Gastroesophageal sphincter (tissue), 4 donors: ENCODE measurements at places on chromosomes 12 and 14.
A peak's percentile ranks its signal among the peaks of the same experiment; 100 is the strongest.

- no peak for ATAC-seq
- H3K4me3 ChIP-seq = no peak overlapping the region
- H3K4me1 ChIP-seq = no peaks in the 10 kb centered on the region
- H3K36me3 ChIP-seq = no peaks in the 10 kb centered on the region
Measured at GRCh38 chr14:98198385-98198784, 1073.6 kb downstream of the BCL11B start.

GRCh38 chr12:71426300-71427047 is 13.1 kb upstream of the LGR5 start:
- no peaks in the 10 kb centered on the region for H3K36me3 ChIP-seq
- no peak overlapping the region for H3K27ac ChIP-seq
- ATAC-seq = no peak
- H3K27me3 ChIP-seq = peaks cover 5% of the 10 kb centered on the region
- no peak overlapping the region for H3K4me3 ChIP-seq

DNA sequence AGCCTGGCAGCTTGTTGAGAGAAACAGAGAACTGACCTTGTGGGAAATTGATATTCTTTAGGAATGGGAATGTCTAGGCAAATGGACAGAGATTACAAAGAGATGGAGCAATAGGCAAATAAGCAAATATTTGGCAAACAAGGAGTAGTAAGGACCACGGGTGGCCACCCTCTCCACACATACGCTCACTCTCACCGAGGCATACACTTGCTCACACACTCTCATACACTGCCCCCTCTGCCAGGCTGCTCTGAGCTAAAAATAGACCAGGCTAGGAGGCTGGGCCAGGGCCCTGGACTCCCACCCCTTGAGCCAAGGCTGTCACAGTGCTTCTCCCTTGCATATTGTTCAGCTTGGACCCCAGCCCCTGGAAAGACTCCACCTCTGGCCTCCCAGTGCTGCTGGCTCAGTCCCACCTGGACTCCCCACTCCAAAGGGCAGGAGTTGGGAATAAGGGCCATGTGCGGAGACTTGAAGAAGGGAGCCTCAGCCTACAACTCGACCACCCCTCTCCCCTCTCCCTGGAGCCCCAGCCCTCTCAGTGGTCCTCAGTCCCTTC is 1.1 kb downstream of the PPP1R1A start:
- peaks cover 10% of the 10 kb centered on the region for H3K27me3 ChIP-seq
- H3K36me3 ChIP-seq = peaks cover 11% of the 10 kb centered on the region
- H3K4me1 ChIP-seq = peaks cover 61% of the 10 kb centered on the region
- H3K27ac ChIP-seq = peak overlapping the region; percentile 74
- ATAC-seq = peak; percentile 68

GRCh38 chr14:99466758-99467157 is 13.9 kb downstream of the SETD3 start:
- peaks cover 40% of the 10 kb centered on the region for H3K36me3 ChIP-seq
- no peak for ATAC-seq
- H3K27me3 ChIP-seq = no peaks in the 10 kb centered on the region
- H3K4me3 ChIP-seq = no peak overlapping the region
- peaks cover 5% of the 10 kb centered on the region for H3K4me1 ChIP-seq
- H3K27ac ChIP-seq = no peak overlapping the region

- H3K36me3 ChIP-seq = no peaks in the 10 kb centered on the region
- no peaks in the 10 kb centered on the region for H3K4me1 ChIP-seq
Measured at GRCh38 chr14:100333311-100333710, 10.2 kb downstream of the SLC25A47 start.

DNA sequence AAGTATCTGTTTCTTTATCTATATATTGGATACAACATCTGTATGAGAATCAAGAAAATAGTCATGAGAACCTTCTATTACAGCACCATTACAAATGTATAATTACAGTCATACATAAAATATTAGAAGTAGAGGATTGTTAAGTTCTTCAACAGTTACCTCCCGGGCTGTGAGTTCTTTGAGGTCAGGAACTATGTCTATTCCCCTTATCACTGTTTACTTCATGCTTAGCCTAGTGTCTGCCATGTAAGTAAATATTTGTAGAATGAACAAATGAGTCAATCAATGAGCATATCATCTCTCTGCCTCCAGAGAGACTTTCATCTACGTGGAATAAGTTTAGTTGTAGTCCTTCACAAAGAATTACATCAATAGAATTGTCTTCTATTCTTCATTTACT is 47.2 kb downstream of the PUS7L start:
- ATAC-seq = no peak
- H3K4me3 ChIP-seq = no peak overlapping the region
- H3K27me3 ChIP-seq = no peaks in the 10 kb centered on the region
- H3K4me1 ChIP-seq = no peaks in the 10 kb centered on the region

DNA sequence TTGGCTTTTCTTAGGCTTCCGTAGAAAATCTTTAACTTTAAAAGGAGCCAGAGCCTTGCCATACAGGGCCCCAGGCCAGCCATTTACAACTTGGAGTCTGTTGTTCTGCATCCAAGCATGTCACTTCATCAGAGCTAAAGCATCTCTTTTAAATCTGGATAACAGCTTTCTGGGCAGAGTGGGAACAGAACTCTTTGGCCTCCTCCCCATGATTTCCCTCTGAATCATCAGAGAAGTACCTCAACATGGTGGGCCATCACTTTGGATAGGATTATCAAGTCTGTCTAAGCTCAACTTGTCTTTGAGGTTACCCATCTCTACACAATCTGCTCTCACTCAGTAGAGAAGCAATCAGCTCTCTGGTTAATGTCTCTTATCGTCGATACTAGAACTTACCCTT is 170.9 kb downstream of the SLC6A15 start:
- no peak overlapping the region for H3K27ac ChIP-seq
- H3K36me3 ChIP-seq = no peaks in the 10 kb centered on the region
- no peaks in the 10 kb centered on the region for H3K27me3 ChIP-seq
- no peaks in the 10 kb centered on the region for H3K4me1 ChIP-seq
- ATAC-seq = no peak

GRCh38 chr12:122795807-122796206 is 21.4 kb downstream of the CCDC62 start:
- ATAC-seq = no peak
- H3K4me1 ChIP-seq = no peaks in the 10 kb centered on the region
- no peaks in the 10 kb centered on the region for H3K27me3 ChIP-seq
- no peak overlapping the region for H3K27ac ChIP-seq
- no peak overlapping the region for H3K4me3 ChIP-seq

- no peaks in the 10 kb centered on the region for H3K27me3 ChIP-seq
- H3K4me3 ChIP-seq = no peak overlapping the region
- H3K27ac ChIP-seq = no peak overlapping the region
- no peaks in the 10 kb centered on the region for H3K4me1 ChIP-seq
Measured at GRCh38 chr12:121976950-121977349, 44.7 kb upstream of the BCL7A start.

DNA sequence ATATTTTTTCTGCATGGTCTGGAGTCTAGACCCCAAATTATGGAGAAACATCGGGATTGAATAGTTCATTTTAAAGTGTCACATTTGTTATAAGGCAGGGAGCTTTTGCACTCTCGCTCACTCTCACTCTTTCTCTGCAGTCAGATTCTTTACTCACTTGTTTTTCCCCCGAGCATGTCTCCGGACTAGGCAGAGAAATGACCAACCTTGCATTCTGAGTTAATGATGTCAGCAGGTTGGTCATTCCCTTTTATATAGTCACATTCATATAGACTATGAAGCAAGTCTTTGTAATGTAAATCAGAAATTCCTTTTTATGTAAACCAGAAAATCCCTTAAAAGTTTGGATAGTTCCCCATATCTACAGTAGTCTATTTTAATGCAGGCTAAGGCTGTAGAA is 4.1 kb downstream of the C12orf75 start:
- H3K36me3 ChIP-seq = no peaks in the 10 kb centered on the region
- H3K4me3 ChIP-seq = no peak overlapping the region
- H3K27ac ChIP-seq = no peak overlapping the region
- ATAC-seq = no peak
- H3K4me1 ChIP-seq = no peaks in the 10 kb centered on the region
- peaks cover 24% of the 10 kb centered on the region for H3K27me3 ChIP-seq

DNA sequence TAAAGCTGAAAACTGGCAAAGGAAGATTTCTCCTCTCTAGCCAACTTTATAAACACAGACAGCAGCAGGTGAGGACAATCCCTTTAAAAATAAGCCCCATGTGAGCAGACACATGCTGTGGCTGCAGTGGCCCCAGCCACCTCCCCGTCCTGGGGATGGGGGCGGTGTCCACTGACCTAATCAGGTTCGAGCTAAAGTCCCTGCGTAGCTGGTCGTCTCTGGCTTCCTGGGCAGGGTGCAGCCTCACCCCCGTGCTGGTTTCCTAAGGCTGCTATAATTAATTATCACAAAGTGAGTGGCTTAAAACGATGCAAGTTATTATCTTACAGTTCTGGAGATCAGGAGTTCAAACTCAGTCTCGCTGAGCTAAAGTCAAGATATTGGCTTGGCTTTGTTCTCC is 1.0 kb downstream of the BDKRB1 start:
- H3K4me1 ChIP-seq = peaks cover 53% of the 10 kb centered on the region
- no peak for ATAC-seq
- H3K36me3 ChIP-seq = no peaks in the 10 kb centered on the region
- peak overlapping the region; percentile 87 for H3K27ac ChIP-seq
- H3K4me3 ChIP-seq = no peak overlapping the region

DNA sequence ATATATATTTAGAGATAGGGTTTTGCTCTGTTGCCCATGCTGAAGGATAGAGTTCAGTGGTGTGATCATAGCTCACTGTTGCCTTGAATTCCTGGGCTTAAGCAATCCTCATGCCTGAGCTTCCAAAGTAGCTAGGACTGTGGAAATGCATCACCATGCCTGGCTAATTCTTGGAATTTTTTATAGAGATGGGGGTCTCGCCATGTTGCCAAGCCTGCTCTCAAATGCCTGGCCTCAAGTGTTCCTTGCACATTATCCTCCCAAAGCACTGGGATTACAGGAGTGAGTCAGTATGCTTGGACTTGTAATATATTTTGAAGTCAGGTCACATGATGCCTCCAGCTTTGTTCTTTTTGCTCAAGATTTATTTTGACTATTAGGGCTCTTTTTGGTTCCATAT is 178.0 kb downstream of the RPAP3 start:
- H3K27ac ChIP-seq = no peak overlapping the region
- H3K27me3 ChIP-seq = peaks cover 4% of the 10 kb centered on the region
- no peaks in the 10 kb centered on the region for H3K4me1 ChIP-seq
- H3K4me3 ChIP-seq = no peak overlapping the region
- H3K36me3 ChIP-seq = no peaks in the 10 kb centered on the region

DNA sequence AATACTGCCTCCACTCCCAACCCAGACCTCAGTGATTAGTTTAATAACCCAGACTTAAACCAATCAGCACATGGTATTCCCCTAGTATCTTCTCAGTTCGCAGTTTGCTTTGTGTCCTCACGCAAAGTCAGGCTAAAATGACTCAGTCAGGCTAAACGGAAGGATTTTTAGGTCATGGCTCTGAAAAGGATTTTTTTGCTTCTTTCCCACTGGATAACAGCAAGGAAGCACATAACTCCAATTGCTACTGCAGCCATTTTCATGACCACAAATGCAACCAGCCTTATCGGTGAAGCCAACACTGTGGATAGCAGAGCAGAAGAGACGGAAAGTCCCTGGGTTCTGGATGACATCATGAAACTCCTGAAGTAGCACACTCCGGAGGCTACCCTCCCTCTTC is 67.7 kb downstream of the ZC3H14 start:
- no peak overlapping the region for H3K27ac ChIP-seq
- no peaks in the 10 kb centered on the region for H3K36me3 ChIP-seq
- no peak overlapping the region for H3K4me3 ChIP-seq
- no peaks in the 10 kb centered on the region for H3K27me3 ChIP-seq
- no peaks in the 10 kb centered on the region for H3K4me1 ChIP-seq

GRCh38 chr12:79933532-79934264 is 1.2 kb downstream of the PPP1R12A start:
- peak overlapping the region; percentile 73 for H3K4me3 ChIP-seq
- no peak for ATAC-seq
- H3K36me3 ChIP-seq = no peaks in the 10 kb centered on the region

DNA sequence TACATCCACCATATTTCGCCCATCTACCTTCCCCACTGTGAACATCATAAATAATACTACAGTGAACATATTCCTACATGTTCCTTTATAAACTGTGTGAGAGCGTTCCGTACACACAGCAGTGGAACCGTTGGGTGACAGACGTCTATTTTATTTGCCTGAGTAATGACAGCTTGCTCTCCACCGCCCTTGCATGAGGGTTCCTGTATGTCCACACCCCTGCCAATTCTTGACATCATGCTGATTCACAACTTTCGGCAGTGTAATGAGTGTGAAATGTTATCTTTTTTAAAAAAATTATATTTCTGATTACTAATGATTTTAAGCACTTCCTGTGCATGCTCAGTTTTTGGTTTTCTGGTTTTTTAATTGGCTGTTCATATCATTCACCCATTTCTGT is 4.3 kb upstream of the RAD52 start:
- H3K4me3 ChIP-seq = no peak overlapping the region
- H3K4me1 ChIP-seq = no peaks in the 10 kb centered on the region
- no peak overlapping the region for H3K27ac ChIP-seq
- H3K36me3 ChIP-seq = no peaks in the 10 kb centered on the region
- no peak for ATAC-seq
- no peaks in the 10 kb centered on the region for H3K27me3 ChIP-seq

DNA sequence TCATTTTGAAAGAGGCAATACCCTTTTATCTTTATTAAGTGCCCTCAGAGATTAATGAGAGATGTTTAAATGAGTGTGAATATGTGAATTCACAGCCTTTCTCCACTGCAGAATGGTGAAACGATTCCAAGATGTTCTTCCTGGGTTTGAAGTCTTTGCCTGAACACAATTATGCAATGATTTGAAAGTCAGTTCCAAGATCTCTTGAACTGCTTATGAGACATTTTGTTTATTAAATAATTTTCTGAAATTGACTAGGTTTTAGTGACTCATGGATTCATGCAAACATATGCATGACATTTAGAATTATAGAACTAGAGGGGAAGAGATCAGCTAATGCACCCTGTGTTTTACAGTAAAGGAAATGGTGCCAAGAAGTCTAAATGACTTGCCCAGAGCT is 118.1 kb upstream of the SLC38A2 start:
- H3K27me3 ChIP-seq = no peaks in the 10 kb centered on the region
- no peak overlapping the region for H3K4me3 ChIP-seq
- peak overlapping the region; percentile 61 for H3K27ac ChIP-seq
- no peaks in the 10 kb centered on the region for H3K36me3 ChIP-seq
- peaks cover 7% of the 10 kb centered on the region for H3K4me1 ChIP-seq

DNA sequence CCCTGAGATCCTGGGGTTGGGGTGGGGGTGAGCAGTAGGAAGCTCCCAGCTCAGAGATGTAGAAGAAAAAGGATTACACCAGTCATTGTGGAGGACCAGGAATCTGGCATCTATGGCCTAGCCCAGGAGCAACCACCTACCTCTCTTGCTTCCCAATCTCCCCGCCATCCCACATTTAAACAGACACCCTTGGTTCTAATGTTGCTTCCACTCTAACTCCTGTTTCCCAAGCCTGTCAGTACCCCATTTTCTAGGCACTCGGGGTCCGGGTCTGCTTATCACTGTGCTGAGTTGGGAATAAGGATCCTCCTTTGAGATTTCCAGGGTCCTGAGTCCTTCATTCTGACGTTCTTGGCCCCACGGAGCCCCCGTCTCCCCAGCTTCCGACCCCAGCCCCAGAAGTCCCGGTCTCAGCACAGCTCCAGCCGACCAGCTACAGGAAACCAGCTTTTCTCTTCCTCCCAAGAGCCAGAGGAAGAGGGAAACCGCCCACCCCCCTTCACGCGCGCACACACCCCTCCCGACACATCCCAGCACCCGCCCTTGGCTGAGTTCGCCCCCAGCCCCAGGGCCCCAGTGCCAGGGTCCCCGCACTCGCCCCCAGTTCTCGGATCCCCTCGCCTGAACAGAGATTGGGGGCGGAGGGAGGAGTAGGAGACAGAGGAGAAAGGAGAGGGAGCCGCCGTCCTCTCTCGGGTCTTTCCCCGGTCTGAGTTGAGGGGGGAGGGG is 1.2 kb downstream of the ITGA5 start:
- peaks cover 85% of the 10 kb centered on the region for H3K4me1 ChIP-seq
- peak overlapping the region; percentile 99 for H3K4me3 ChIP-seq
- H3K27me3 ChIP-seq = no peaks in the 10 kb centered on the region
- H3K27ac ChIP-seq = peak overlapping the region; percentile 90
- no peak for ATAC-seq
